ENCODE measurements at places on chromosomes 1 and 21.

DNA sequence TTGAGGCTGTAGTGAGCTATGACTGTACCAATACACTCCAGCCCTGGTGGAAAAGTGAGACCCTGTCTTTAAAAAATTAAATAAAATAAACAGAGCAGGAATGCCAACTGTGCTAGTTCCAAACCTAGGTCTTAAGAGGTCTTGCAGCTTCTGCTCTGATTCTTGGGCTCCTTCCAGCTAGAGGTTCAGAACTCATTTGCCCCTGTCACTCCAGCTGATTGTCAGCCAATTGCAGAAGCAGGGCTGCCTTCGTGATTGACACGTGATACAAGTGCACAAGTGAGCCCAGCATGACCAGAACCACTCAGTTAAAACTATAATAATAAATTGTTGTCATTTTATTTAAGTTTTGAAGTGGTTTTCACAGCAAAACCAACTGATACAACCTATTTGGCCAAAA, 298.4 kb downstream of the USP25 start:
- DNase-seq, result no peak

DNA sequence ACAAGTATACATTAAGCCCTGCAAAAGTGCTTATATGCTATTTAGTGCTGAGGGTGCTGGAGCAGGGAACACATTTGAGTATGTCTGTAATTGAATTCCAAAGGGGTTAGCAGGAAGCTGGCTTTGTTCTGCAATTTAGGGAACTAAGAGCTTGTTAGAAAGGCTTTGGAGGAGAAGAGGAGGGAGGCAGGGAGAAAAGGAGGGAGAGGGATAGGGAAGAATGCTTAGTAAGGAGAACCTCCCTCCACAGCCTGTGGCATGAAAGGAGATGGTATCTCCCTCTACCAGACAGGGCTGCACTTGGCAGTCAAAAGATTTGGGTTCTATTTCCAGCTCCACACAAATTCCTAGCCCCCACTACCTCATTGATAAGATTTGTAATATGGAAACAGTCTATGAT, 217.8 kb downstream of the DAB1 start:
- DNase-seq, result no peak

DNA sequence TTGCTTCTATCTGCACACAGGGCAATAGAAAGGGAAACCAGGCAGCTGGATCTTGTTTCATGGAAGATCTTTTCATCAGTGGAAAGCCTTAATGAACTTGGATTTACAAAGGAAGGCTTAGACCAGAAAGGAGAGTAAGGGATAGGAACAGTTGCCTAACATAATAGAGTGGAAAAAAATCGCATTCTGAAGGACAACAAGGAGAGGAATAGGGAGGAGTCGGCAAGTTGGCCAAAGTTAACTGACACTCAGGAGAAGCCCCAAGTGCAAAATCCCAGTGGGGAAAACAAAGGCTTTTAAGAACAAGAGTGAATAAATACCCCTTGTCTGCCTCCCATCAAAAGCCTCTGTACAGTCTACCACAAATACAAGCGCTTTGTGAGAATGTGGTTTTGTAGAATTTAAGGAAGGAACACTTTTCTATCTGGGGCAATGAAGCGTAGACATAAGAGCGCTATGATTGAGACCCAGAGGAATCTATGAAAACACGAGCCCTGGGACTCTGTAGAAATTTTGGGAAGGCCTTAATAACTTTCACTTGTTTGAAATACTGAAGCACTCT, 74.1 kb downstream of the ZNF648 start:
- no peak for DNase-seq

- no peak for DNase-seq
Observed at GRCh38 chr1:223048026-223048425, 95.0 kb downstream of the TLR5 start.

- DNase-seq, result no peak
Observed at GRCh38 chr1:30325085-30325935, 398.1 kb downstream of the MATN1 start.

- no peak for DNase-seq
Observed at GRCh38 chr1:240776237-240776636, 164.3 kb upstream of the GREM2 start.

- no peak for DNase-seq
Observed at GRCh38 chr1:67634396-67634935, 50.5 kb upstream of the GADD45A start.

DNA sequence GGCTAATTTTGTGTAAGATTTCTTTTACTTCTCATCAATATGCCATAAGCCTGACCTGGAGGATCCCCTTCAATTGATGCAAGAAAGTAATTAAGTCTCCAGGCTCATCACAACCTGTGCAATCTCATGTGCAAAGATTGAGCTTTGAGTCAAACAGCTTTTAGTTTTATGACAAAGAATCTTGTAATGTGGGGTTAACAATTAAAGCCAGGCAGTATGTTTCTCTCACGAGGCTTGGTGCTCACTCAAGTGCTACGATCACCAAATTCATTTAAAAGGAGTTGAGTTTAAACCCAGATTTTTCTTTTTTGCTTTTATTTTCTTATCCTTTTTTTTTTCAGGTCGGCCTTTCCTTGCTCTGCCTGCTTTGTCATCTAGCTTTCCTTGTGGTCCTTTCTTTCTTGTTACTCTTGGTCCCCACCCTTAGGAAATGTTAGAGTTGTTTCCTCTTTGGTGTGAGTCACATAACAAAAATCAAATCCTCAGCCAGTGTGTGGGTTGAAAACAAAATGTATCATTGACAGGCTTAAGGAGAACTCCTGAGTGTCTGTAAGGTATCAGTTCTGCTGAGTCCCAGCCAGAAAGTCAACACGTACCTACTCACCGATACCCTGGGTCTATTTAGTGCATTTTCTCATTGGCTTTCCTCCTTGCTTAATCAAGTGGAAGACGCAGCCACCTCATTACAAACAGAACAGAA, 1037.2 kb downstream of the ADGRL2 start:
- DNase-seq, result no peak

GRCh38 chr1:44485229-44485933, 80.3 kb downstream of the RNF220 start:
- DNase-seq, result no peak

- DNase-seq, result no peak
Observed at GRCh38 chr1:14313731-14314431, 284.6 kb upstream of the KAZN start.

GRCh38 chr1:24027838-24028468, 47.8 kb upstream of the SRSF10 start:
- DNase-seq, result no peak

DNA sequence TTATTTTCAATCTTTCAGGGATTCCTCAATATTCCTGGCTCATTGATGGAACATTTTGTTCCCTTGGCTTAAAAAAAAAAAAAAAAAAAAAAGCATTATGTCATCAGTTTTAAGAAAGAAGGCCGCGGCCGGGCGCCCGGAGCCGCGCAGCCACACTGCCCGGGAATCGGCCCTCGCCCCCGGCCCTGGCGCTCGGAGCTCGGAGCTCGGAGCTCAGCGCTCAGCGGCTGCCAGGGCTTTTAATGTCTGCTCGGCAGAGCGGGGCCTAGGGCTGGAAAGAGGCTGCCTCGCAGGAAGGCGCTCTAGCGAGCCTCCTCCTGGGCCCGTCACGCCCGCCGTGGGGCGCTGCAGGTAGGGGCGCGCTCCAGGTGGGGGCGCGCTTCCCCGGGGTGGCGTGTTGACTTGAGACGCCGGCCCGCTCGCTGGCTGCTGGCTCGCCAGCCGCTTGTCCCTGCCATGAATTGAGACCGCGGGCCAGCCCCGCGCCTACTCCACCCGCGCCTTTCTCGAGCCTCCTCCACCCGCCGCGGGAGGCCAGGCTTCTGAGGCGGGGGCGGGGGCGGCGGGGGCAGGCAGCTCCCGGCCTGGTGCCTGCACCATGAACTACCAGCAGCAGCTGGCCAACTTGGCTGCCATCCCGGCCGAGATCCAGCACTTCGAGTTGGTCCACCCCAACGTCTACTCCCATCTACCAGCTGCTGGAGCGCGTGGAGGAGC, 5.4 kb upstream of the TDRD5 start:
- peak; percentile 43 for DNase-seq

DNA sequence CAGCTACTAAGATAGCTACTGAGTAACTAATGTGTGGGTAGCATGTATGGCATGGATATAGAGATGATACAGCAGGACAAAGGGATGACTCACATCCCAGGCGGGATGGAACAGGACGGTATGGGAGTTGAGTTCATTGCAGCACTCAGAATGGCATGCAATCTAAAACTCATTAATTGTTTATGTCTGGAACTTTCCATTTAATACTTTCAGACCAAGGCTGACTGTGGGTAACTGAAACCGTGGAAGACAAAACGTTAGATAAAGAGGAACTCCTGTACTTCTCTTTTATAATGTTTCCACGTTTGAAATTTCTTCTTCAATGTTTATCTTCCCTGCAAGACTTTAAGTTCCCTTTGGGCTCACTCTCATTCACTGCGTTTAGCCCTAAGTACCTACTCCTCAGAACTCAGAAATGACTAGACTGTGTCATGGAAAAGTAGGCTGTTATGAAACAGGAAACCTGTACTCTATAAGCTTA, 151.9 kb downstream of the MAGI3 start:
- DNase-seq, result no peak

DNA sequence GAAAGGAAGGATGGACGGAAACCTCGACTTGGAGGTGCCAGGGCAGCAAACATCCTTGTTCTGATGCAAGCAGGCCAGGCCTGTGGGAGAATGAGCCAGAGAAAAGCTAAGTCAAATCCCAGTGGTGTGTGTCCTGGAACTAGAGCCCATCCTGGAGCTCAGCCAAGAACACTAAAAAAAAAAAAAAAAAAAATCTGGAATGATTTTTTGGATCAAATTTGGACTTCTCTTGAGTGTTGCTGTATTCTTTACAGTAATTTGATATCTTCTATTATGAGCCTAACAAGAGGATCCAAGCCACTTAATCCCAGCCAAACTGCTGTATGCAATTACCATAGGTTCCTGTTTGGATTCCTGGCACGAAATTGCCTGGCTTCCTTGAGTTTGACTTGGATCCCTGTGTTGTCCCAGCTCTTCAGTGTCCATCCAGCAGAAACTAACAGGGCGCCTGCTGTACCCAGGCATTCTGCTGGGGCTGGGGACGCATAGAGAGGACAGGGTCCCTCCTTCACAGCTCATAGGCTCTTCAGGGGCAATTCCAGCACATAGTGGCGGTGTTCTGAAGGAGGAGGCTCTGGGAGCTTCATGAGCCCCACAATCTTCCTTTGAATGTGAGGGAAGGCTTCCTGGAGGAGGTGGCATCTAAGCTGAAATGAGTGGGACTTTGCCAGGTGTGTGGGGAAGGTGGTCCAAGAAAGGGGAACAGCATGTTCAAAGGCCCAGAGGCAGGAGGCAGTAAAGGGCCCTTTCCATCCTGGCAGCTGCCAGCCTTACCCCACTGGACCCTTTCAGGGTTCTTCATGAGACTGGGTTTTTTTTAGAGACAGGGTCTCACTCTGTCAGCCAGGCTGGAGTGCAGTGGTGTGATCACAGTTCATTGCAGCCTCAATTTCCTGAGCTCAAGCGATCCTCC, 24.7 kb downstream of the EPHX1 start:
- no peak for DNase-seq

DNA sequence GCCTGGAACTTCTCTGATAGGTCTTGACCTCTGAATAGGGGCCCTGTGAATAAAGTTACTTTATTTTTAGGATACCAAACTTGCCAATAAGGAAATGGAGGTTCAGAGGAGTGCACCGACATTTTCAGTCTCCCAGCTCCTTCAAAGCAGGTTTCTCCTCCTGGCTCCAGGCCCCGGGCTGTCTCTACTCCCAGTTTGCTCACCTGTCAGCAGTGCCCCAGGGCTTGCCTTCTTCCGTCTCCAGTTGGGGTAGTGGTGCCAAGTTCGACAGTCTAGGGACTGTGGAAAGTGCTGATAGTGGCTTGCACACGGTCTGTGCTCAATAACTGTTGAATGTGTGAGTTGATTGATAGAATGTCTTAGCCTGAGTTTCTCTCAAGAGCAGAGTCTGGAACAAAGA, 149.2 kb downstream of the ACTL8 start:
- DNase-seq, result no peak

- no peak for DNase-seq
Observed at GRCh38 chr1:101008229-101008834, 17.3 kb downstream of the DPH5 start.

DNA sequence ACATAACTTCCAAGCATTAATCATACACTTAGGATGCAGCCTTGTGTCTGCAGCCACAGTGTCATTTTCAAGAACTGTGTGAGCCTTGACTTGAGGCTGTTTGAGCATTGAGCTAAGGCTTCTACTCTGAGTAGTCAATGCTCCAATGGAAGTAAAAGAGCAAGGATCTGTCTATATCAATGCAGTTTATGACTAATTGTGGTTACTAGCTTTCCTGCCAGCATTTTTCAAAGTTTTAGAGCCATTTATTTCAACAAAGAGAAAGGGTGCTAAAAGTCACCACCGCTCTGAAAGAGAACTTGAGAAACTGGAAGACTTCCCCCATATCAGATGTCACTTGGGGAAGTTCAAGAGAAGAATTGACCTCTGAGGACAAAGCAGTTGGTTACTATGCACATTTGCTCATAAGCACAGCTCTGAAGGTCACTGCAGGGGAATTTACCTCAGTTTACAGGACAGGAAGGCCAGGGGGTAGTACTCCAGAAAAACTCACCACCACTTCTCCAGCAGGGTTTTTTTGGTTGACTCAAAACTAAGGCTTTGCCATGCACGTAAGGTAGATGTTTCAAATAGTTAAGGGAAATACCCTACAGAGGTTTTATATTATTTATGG, 24.5 kb upstream of the RGS1 start:
- DNase-seq, result peak; percentile 20

DNA sequence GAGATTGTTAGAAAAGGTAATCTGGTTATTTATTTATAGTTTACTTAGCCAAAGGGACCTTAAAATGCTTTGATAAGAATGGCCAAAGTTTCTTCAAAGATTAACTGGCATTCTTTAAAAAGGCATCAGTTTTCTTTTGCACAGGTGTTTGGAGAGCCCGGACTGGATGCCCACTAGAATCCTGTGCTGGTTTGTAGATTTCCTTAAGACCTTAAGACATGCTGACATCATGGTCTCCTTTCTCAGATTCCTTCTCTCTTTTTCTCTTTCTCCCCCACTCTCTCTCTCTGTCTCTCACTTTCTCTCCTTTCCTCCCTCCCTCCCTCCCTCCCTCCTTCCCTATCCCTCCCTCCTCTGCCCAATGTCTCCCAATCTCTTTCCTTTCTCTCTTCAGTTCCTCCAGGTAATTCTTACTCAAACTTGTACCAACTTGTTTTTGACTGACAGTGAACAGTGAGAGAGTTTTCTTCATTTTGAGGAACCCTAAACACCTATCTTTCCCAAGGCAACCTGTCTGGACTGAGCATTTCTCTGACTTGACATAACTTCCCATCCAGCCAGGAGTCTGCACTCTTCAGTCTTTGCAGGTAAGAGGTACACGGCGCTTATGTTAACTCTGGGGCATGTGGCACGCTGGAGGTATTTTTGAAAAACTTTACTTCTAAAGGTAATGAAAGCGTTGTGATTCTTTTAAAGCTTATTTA, at the start of gene KCNJ15:
Gene KCNJ15, plus strand, starts transcription at position 393 of the 704 bp plus-strand sequence. CDS start 42,271 bp downstream, outside the sequence.
- no peak for DNase-seq

DNA sequence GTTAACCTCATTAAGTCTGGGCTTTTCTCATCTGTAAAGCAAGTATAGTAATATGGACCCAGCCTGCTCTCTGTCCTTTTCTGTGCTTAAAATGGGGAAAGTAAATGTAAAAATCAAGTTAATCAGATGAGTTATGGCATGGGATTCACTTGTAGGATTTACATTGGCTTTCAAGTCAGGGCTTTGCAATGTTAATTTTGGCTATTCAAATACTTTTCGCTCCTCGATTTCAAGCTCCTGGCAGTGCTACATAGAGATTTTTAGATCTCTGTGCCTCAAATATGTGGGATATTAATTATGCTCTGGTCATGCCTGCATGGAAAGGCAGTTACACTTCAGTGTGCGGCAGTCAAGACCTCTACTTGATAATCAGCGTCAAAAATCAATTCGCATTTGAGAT, 709.8 kb downstream of the LTN1 start:
- no peak for DNase-seq

- DNase-seq, result no peak
Observed at GRCh38 chr21:45827302-45827692, 154.3 kb upstream of the COL6A1 start.

Data from activated CD4-positive, alpha-beta T cell treated with anti-CD3 and anti-CD28 coated beads for 48 hours (primary cell).